ENCODE measurements at places on chromosomes 3 and 15. TPM values are rescaled to one million over a fixed set of nuclear protein-coding genes. Genes with fewer than 3 reads are reported as not detected.

DNA sequence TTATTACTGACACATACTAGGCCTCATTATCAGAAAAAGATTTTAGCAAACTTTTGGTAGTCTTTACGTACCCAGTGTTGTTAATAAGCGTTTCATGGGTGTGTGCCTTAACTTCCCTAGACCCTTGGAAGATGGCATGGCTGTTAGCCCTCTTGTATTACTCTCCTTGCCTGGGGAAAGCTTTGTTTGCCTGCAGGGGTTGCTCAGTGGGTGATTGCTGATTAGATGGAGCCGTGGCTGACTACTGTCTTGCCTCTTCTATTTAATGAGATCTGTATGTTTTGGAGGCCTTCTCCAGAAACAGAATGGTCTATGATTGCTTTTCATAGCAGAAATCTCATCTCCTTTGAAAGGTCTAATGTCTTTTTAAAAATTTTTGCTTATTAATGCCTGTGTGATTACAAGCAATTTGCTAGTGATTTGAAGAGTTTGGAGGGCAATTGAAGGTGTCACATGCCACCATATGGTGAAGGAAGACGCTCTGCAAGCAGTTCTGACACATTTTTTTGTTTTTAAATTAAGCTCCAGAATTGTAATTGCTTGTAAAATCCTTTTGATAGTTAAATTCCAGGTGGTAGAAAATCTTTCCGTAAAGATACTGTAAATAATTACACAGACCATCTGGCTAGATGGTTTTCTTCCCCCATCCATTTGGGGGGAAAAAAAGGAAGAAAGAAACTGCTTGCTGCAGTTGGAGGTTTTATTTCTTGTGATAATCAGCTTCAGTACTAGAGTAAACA, 11.4 kb upstream of the C3orf20 start:
- H3K4me3 ChIP-seq: no peak overlapping the region
- H3K27me3 ChIP-seq: no peaks in the 10 kb centered on the region
- H3K4me1 ChIP-seq: no peaks in the 10 kb centered on the region
- no peak for DNase-seq
- peaks cover 65% of the 10 kb centered on the region for H3K36me3 ChIP-seq
- no peak overlapping the region for H3K27ac ChIP-seq

DNA sequence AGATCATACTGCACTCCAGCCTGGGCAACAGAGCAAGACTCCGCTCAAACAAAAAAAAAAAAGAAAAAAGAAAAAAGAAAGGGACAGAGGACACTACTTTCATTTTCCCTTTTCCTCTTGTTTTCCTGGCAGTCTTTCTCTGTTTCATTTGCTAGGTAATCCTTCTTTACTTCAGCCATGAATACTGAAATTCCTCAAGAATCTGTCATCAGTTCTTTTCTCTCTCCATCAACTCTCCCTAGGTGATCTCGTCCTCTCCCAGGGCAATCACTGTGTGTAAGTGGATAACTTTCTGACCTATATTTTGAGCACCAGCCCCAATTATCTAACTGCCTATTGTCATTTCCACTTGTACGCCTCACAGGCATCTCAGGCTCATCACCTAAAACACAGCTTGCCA, 51.5 kb downstream of the TTC23 start:
- H3K4me3 ChIP-seq: no peak overlapping the region
- H3K36me3 ChIP-seq: peaks cover 5% of the 10 kb centered on the region
- H3K4me1 ChIP-seq: no peaks in the 10 kb centered on the region
- no peak for DNase-seq

- no peak overlapping the region for H3K27ac ChIP-seq
- H3K27me3 ChIP-seq: no peaks in the 10 kb centered on the region
- no peak for DNase-seq
- H3K36me3 ChIP-seq: no peaks in the 10 kb centered on the region
- no peaks in the 10 kb centered on the region for H3K4me1 ChIP-seq
Measured at GRCh38 chr3:137588871-137589270, 175.2 kb upstream of the SOX14 start.

GRCh38 chr3:76566211-76566534, 473.7 kb upstream of the ROBO2 start:
- peaks cover 16% of the 10 kb centered on the region for H3K4me1 ChIP-seq
- H3K4me3 ChIP-seq: no peak overlapping the region
- no peak overlapping the region for H3K27ac ChIP-seq
- H3K36me3 ChIP-seq: no peaks in the 10 kb centered on the region

The CHRNB4 gene
- total RNA-seq: 1.6 TPM

GRCh38 chr15:95577927-95578326, 752.6 kb upstream of the NR2F2 start:
- no peak for DNase-seq
- no peaks in the 10 kb centered on the region for H3K4me1 ChIP-seq
- H3K4me3 ChIP-seq: no peak overlapping the region
- H3K27me3 ChIP-seq: no peaks in the 10 kb centered on the region
- no peaks in the 10 kb centered on the region for H3K36me3 ChIP-seq

DNA sequence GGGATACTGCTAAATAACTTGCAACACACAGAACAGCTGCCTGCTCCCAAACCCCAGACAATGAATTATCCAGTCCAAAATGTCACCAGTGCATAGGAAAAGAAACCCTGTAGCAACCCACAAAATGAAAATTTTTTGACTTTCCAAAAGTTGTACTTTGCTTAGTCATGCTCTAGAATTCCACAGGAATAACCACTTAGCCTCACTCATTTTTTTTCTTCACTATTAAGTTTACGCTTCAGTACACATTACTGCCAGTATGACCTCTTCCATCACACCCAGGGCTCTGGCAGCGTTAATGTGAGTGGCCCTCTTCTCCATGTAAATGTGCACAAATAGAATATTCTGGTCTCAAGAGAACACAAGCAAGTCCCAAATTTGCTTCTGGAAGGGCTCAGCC, 259.8 kb downstream of the MAGI1 start:
- no peaks in the 10 kb centered on the region for H3K27me3 ChIP-seq
- DNase-seq: no peak
- peaks cover 4% of the 10 kb centered on the region for H3K4me1 ChIP-seq

- no peaks in the 10 kb centered on the region for H3K4me1 ChIP-seq
- no peak overlapping the region for H3K27ac ChIP-seq
- no peaks in the 10 kb centered on the region for H3K36me3 ChIP-seq
- peaks cover 4% of the 10 kb centered on the region for H3K27me3 ChIP-seq
- DNase-seq: no peak
Measured at GRCh38 chr3:2516762-2517441, 418.2 kb downstream of the CNTN4 start.

GRCh38 chr3:187261541-187261969, 30.0 kb downstream of the MASP1 start:
- DNase-seq: no peak
- H3K4me3 ChIP-seq: no peak overlapping the region
- peaks cover 6% of the 10 kb centered on the region for H3K4me1 ChIP-seq
- no peaks in the 10 kb centered on the region for H3K27me3 ChIP-seq
- H3K27ac ChIP-seq: no peak overlapping the region

The C3orf85 gene
- total RNA-seq: not detected
